ENCODE measurements at places on chromosomes 7 and 10.
A peak's percentile ranks its signal among the peaks of the same experiment; 100 is the strongest.

DNA sequence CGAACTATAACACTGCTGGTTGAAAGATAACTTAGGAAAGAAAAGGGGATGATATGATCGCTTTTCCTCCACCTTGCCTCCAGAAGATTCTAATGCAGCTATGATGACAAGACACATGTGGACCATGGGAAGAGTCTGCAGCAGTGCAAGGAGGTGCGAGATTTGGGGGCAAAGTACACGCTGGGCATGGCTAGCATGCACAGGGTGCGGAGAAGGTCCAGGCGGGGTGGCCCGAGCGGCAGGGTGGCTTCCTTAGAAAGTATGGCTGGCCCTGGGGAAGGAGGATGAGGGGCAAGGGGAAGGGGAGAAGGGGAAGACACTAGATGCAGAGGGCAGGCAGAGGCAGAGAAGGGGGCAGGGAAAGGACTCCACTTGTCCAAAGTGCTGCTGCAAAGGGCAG lies 15.6 kb downstream of the ATXN7L1 start:
- DNase-seq: no peak

DNA sequence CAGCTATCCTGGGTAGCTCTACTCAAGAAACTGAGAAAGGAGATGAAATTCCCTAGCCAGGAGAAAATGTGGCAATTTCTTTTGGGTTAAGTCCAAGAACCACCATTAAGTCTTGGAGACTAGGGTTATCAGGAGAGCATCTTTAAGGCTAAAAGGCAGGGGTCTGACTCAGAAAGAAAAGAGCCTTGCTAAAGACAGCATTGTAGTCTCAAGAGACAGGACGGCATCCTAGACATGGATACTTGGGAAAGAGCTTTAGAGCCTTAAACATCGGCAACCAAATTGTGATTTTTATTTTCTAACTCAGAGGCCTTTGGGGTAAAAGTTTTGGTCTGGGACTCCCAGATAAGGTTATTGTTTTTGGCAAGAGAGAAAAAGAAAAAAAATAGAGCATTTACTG lies 83.1 kb downstream of the FAS start:
- DNase-seq: no peak

DNA sequence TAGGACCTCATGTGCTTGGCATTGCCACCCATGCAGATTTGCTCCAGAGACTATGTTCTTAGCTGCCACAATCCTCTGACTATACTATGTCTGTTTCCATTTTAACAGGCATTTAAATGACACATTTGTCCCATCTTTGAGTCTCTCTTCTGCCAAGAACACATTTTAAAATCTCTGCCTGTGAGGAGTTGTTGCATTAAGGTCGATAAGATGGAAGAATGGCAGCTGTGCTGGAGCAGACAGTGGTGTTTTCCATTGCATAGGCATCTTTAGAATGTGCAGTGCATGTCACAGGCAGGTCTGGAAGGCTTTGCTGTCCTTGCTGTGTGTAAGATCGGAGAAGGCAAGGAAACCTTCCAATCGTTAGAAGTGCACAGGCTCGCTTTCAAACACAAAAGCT lies 70.9 kb upstream of the CELF2 start:
- DNase-seq: no peak

DNA sequence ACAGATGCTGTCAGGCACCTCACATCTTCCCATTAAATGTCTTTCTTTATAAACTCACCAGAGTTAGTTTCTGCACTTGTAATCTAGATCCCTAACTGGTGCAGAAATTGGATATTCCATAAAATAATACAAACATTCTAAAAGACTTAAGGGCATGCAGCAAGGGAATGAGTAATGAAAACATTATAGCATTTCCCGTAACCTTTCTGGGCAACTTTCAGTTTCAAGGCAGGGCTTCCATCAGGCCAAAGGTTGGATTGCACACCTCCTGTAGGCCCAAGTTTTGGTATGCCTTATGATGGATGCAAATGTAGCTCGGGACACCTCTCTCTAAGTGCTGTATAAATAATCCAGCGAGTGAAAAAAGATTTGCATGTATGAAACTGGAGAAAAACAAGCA lies 129.9 kb upstream of the LYZL2 start:
- no peak for DNase-seq

DNA sequence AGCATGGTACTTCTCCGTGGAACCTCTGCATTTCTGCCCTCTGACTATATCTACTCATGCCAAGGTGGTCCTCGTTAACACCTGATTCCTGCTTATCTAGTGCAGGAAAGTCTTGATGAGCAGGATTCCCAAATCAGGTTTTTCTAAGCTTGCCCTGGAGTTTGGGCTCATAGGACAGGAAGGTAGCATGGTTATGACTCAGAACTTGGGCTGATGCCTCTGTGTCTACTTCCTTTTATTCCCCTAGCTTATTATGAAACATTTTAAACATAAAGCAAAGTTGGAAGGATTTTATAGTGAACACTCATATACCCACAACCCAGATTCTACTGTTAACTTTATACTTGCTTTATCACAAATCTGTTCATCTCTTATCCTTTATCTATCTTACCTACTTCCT lies 5.6 kb downstream of the SUFU start:
- DNase-seq: no peak

- DNase-seq: no peak
Measured at GRCh38 chr10:117516681-117517080, 25.9 kb upstream of the EMX2 start.

GRCh38 chr10:76879116-76879913 lies 758.3 kb downstream of the KCNMA1 start:
- DNase-seq: no peak

DNA sequence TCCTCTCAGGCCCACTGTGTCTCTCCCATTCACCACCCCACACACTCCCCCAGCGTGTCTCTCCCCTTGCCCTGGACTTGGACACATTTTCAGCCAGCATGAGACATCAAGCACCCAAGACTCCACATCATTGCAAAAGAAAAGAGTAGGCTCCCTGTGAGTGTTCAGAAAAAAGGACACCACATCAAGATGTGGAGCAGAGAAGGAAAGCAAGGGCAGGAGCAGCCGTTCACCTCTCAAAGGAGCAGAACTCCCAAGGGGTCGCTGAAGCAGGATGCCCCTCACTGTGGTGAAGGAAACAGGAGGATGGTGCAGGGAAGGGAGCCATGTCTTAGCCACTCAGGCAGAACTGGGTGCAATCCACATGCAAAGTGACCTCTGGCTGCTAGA lies 89.9 kb upstream of the MACROH2A2 start:
- DNase-seq: no peak

- DNase-seq: peak; percentile 92
Measured at GRCh38 chr7:50266635-50267386, 37.7 kb upstream of the IKZF1 start.

- no peak for DNase-seq
Measured at GRCh38 chr10:128660726-128661125, 534.5 kb upstream of the MKI67 start.

DNA sequence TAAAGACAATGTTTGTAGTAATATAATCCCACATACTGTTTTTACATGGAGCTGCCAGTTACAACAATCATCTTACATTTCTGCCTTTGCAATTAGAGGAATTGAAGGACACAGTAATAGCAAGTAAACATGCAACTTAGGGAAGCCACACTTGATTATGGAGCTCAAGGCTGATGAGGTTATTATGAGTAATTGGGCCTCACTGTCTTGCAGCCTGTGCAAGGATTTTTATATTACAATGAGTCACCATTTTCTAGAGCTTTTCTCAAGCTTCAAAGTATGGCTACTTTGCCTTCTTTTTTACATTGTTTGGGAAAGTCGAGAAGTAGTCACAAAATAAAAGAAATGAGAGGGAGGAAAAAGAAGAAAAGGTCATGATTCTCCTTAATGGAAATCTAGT lies 226.4 kb downstream of the KIAA1217 start:
- DNase-seq: no peak

GRCh38 chr10:68594405-68594804 lies 34.3 kb downstream of the TET1 start:
- DNase-seq: no peak

DNA sequence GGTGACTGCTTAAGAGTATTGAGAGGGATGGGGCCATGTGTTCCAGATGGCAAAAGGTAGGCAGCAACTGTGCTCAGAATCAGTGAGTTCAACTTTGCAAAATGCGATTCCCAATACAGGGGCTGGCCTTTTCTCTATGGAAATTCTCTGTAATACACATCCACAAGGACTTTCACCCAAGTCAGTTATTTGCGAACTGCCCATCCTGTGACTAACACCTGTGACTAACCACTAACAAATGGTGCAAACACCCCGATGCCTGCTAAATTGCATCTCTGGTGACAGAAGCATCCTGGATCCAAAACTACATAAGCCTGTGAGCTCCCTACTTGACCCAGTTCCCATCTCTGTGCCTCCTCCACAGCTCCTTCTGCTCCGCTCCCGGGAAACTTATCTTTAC lies 9.0 kb upstream of the CUZD1 start:
- DNase-seq: no peak

DNA sequence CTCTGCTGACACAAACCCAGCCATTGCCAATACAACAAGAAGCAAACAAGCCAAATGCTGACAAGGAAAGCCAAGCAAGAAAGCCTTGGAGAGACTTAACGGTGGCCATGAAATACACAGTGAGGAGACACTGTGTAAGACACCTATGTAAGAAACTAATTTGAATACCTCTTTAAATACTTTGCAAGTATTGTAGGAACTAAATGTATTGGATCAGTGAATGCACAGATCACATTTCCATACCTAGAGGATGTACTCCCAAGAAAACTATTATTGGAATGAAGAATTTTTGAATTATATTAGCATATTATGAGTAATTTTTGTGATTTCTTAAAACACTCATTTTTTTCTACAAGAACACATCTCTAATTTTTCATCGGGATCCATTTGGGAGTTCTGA lies 34.0 kb downstream of the ETV1 start:
- DNase-seq: no peak

DNA sequence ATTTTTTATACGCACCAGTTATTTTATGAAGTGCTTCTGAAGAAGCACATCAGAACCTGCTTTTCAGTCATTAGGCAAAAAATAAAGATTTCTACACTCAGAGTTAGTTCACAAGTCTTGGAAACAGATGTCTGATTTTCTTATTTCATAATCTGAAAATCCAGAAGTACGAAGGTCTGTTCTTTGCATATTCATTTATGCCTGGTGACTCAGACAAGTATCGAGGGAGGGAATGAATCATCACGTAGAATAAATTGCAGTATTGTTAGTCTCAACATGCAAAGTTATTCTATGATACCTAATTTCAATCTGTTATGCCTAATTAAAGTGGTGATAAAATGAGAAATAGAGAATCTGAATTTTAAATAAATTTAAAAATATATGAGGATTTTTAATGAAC lies 113.6 kb upstream of the SEM1 start:
- no peak for DNase-seq
